LHCN-M2 (cell line): ENCODE measurements at places on chromosomes 2 and 18. TPM values are rescaled to one million over a fixed set of nuclear protein-coding genes. Genes with fewer than 3 reads are reported as not detected.

DNA sequence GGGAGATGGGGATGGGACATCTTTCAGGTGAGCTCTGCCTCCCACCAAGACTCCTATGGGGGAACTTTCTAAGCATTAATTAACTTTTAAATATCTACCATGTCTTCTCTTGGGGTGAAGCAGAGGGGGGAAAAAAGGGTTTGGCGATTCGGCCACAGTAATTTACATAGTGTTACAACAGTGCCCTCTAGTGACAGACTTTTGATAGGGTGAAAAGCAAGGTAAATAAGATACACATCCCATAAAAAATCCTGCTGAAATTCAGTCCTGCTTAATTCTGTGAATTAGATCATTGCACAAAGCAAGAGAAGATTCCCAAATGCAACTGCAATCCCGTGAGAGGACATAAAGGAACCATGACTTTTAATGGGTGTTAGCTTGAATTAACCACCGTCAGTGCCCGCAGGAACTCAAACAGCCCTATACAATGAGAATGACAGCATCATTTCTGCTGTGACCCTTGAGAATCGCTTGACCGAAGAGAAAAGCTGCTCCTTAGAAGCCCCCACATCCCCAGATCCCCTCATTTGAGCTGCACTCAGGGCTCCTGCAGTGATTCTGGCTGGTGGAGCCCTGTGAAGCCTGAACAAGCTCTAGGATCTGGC is 32.8 kb downstream of the FAM124B start:
- DNase-seq, result peak; percentile 48

- DNase-seq, result no peak
Observed at GRCh38 chr2:207815254-207815653, 45.5 kb upstream of the FZD5 start.

GRCh38 chr2:30446602-30447148 is 371 bp upstream of the LCLAT1 start:
- DNase-seq, result no peak

DNA sequence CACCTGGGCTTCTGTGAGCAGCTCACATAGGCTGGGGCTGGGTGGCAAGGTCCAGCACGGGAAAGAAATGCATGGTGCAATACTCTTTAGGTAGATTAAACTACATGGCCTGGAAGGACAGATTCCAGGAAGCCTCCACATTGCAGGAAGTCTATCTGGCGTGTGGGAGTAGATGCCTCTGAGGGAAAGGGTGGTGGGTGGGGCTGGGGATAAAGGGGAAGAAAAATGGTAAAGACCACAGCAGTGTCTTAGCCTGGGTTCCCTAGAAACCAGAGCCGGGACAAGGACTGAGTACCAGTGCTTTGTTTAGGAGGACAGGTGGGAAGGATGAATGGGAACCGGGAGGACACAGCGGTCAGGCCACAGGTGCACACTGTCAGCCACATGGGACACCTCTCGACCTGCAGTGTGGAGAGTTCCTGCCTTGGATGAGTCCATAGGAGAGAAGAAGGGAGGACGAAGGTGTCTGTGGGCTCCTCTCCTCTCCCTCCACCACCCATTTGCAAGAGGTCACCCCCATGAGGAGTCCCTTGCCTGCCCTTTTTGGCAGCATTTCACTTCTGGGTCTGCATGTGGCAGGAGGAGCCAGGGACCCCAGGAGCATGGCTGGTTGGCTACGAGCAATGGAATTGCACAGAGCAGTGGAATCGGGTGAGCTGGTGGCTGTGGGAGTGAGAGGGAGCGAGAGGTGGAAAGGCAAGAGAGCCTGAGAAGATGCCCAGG is 91.5 kb upstream of the HS6ST1 start:
- no peak for DNase-seq

DNA sequence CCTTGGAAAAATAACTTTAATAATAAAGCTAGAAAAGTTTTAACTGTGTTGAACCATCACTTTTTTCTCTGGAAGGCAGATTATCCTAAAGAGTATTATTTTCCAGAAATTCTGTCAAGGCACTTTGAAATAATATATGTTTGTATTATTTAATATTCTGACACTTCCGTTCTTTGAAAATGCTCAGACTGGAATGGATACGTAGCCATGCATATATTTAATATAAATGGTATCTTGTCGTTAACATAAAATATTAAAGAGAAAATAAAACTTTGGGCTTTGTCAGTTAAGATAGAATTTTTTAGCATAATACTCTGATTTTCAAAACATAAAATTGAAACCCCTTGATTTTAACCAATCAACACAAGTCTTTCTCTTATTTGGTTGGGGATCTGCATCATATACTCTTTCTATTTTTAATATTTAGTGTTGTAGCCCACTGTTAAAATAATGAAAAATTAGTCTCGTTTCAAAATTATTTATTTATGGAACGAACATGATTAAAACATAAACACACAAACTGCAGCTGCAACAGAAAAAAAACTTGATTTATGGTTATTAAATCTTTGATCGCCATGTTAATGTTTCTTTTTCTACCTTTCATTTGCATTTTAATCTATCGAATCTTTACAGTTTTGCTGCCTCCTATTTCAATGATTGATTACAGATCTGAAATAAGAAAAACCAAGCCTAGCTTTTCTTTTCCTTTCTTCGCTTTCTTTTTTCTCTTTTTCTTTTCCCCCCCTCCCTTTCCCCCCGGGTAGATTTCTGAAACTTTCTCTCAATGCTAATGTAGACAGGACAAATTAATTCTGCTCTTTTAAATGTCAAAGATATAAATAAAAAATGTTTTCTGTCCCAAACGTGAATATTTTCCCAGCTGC is 145.5 kb downstream of the MEIS1 start:
- no peak for DNase-seq

GRCh38 chr2:8526403-8526696 is 155.5 kb upstream of the ID2 start:
- DNase-seq, result no peak

GRCh38 chr2:164561991-164562390 is 59.3 kb downstream of the GRB14 start:
- DNase-seq, result no peak

- DNase-seq, result peak; percentile 73
Observed at GRCh38 chr2:26723991-26724750, 31.6 kb downstream of the KCNK3 start.

GRCh38 chr2:12227941-12228608 is 481.6 kb downstream of the LPIN1 start:
- DNase-seq, result peak; percentile 89

DNA sequence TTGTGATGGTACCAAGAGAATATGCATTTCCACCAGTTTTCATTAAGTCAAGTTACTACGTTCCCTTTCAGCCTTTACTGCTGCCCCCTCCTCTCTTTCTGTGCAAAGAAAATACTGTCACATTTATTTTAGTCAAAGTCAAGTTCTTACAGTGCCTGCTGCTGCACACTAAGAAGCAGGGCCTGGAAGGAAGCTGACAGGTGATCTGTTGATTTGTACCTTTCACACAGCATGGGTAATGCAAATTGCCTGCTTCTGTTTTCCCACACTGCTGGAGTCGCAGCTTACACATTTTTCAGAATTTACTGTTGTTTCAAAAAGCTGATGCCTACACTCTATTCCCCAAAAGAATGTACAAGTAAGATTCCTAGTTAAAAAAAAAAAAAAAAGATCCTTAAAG is 48.7 kb upstream of the CD226 start:
- DNase-seq, result no peak

GRCh38 chr2:10935366-10935918 is 23.7 kb downstream of the KCNF1 start:
- no peak for DNase-seq

- no peak for DNase-seq
Observed at GRCh38 chr18:24631243-24632025, 171.0 kb downstream of the HRH4 start.

- DNase-seq, result peak; percentile 44
Observed at GRCh38 chr2:215002500-215002899, 135.9 kb downstream of the ABCA12 start.

GRCh38 chr2:190835303-190835930 is 45.2 kb upstream of the GLS start:
- DNase-seq, result peak; percentile 88

- no peak for DNase-seq
Observed at GRCh38 chr2:6352247-6352646, 513.5 kb downstream of the CMPK2 start.

GRCh38 chr2:44566059-44566458 is 204.3 kb downstream of the CAMKMT start:
- no peak for DNase-seq

- no peak for DNase-seq
Observed at GRCh38 chr18:41545091-41545888, 409.7 kb upstream of the PIK3C3 start.

- DNase-seq, result no peak
Observed at GRCh38 chr18:55384115-55384514, 203.9 kb downstream of the TCF4 start.

- DNase-seq, result no peak
Observed at GRCh38 chr2:237121321-237121720, 35.6 kb downstream of the COPS8 start.

Gene GALNT13
- 0.13 and 0.75 TPM in 2 replicates for total RNA-seq

Gene CNGA3
- 0.23 and 0.58 TPM in 2 replicates for total RNA-seq

Gene CNTNAP5
- not detected in 2 replicates for total RNA-seq

Gene GALNT3
- total RNA-seq, result 1.5 and 2.6 TPM in 2 replicates

Gene ZRANB3
- 10.4 and 11.5 TPM in 2 replicates for total RNA-seq

Gene ACVR1C
- total RNA-seq, result 0.80 and 0.83 TPM in 2 replicates

Gene SERPINB13
- total RNA-seq, result not detected in 2 replicates

Gene CLEC4F
- total RNA-seq, result not detected in 2 replicates
